GM04503 (cell line): ENCODE measurements at places on chromosomes 2 and 18.

- no peak for DNase-seq
Observed at GRCh38 chr2:218876562-218877219, 4.0 kb upstream of the WNT10A start.

DNA sequence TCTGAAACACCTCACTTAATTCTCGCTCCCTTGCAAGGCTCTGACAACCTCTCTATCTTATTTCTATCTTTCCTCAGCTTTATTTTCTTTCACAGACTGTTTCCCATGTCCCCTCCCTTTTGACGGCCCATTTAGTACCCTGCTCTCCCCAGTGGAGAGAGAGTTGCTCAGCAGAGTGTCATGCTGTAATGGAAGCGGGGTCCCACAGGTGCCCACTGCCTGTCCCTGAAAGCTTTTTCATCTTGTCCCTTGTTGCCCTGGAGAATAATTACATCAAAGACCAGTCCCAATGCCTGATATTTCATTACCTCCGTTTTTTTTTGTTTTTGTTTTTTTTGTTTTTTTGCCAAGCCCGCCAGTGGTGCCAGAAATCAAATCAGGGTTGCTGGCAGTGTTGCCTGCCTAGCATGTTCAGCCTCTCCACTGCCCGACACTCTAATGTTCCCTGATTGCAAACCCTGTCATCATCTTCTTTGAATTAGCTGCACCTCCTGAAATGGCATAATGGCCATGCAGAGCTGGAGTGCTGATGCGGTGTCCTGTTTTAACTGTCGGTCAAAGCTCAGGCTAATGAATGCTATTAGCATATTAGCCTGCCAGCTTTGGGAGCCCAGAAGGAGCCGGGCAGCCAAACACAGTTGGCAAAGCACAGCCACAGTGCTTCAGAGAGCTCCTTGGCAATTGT lies 71.2 kb upstream of the CAVIN2 start:
- no peak for DNase-seq

- DNase-seq, result no peak
Observed at GRCh38 chr2:188596054-188596453, 304.4 kb downstream of the GULP1 start.

DNA sequence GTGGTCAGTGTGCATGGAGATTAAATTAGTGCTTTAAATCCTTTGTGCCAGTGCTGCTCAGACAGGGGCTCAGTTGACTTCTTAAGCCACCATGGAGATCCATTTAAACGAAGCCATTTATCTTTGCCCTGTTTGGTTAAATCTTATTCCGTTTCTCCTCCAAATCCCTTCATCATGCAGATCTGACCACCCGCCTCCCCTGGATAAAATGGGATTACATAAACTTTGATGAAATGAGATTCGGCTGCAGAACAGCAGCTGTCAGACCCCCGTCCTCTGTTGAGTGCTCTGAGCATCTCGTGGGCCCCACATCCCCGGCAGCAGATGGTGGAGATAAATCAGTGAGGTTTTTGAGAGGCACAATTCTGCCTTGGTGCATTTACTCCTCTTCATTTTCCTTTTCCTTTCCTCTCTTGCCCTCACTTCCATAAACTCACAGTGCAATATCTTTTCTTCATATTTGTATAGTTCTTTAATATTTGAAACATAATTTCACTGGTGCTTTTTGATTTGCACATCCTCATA lies 84.4 kb upstream of the TWIST2 start:
- DNase-seq, result no peak

- no peak for DNase-seq
Observed at GRCh38 chr2:203394519-203395227, 66.5 kb downstream of the ABI2 start.

DNA sequence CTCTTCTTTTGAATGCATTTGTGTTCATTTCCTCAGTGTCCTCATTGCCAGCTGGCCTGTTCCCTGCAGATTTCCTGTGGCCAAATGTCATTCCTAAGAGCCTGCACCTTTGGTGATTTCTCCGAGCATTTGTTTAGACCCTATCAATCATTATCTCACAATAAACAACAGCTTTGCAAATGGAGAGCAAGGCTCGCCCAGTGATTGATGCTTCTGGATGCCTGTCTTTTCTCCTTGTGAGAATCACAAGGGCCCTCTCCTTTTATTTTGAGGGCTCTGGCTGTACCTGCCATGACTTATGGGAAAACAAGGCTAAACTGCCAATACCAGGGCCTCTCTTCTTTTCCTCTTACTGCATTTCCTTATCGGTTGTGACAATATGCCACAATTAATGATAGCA lies 1454.4 kb upstream of the CELF4 start:
- DNase-seq, result no peak

- DNase-seq, result no peak
Observed at GRCh38 chr2:207984765-207985480, 40.4 kb downstream of the PLEKHM3 start.

DNA sequence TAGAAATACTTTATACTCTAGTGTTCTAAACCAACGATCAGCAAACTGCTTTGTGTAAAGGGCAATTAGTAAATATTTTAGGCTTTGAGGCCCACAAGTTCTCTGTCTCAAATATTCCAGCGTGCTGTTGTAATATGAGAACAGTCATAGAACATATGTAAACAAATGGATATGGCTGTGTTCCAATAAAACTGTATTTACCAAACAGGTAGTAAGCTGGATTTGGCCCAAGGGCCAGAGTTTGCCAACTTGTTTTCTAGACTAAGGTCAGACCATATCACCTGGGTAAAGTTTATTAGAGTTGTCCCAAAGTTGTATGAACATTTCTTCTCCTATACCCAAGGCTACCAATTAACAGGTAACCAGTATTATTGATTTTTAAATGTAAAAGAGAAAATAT lies 303.2 kb upstream of the MC4R start:
- DNase-seq, result no peak

- DNase-seq, result no peak
Observed at GRCh38 chr2:189116979-189117378, 62.6 kb downstream of the COL5A2 start.

DNA sequence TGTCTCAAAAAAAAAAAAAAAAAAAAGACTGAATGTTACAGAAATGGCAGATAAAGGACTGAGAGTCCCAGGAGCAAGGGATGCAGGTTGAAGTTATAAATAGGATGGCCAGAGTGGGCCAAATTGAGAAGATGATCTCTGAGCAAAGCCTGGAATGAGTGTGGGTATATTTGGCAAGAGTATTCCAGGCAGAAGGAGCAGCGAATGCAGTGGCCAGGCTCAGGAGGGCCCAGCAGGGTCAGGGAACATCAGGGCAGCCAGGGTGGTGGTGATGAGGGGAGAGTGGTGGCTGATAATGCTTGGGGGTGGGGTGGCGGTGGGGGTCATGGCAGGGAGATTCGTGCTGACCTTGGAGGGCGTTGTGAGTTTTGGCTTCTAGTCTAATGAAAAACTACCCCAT lies 141.3 kb upstream of the AGAP1 start:
- no peak for DNase-seq

DNA sequence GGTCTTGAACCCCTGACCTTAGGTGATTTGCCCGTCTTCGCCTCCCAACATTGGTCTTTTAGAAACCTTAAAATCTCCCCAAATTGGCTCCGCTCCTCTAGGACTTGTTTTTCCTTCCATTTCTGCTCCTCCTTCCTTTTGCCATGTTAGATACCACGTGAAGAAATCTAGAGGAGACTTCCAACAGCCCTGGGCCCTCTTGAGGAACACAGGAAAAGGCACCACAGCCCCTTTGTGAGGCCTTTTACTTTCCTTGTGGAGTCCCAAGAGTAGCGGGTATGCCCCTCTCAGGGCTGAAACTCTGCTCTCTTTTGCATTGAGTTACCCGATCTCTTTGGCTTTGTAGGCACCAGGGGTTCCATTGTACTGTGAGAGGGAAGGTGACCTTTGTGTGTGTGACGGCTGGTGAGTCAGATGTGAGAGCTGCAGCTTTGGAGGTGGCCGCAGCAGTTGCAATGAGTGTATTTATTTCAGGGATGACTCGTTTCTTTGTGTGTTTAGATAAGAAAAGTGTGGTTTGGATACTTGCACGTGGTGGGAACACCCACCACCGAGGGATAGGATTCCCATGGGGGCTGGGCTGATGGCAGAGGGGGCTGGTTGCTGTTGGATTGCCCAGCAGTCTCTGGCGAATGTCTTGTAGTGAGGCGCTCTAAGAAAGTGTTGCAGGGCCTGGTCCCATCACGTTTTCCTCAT lies 218.4 kb upstream of the HS6ST1 start:
- peak; percentile 66 for DNase-seq

GRCh38 chr2:43019536-43020183 lies 206.7 kb downstream of the ZFP36L2 start:
- DNase-seq, result no peak

DNA sequence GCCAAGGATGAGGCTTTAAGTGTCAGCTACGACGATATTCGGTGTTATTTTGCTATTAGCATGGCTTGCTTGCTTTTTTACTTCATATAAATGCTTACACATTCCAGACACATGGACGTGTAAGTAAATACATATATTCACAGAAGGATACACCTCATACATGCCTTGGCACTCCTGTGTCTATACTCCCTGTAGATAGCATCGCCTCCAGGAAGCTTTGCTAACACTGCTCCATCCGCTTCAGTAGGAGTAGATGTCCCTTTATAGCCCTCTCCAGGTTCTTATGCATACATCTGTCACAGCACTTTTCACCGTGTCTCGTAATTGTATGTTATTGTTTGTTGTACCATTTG lies 27.5 kb upstream of the KCTD1 start:
- DNase-seq, result no peak

- DNase-seq, result no peak
Observed at GRCh38 chr2:55010915-55011314, 39.3 kb downstream of the RTN4 start.

GRCh38 chr2:222213049-222213448 lies 85.7 kb downstream of the PAX3 start:
- no peak for DNase-seq

DNA sequence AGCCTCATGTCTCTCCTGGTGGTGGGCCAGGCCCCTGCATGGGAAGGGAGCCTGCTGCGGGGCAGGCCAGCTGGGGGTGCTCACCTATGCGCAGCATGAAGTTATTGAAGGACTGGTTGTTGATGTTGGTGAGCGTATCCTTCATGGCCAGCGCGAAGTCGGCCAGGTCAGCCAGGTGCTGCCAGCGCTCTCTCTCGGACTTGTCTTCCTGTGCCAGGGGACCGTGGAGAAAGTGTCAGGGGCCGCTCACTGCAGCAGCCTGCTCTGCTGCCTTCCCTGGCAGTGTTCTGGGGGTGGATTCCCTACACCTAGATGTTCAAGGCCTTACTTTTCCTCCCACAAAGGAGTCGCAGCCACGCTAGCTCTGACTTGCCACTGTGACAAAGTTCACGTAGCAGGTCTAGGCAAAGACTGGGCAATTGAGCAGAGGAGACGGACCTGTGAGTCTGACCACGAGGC lies 28.2 kb downstream of the CENPO start:
- DNase-seq, result no peak

DNA sequence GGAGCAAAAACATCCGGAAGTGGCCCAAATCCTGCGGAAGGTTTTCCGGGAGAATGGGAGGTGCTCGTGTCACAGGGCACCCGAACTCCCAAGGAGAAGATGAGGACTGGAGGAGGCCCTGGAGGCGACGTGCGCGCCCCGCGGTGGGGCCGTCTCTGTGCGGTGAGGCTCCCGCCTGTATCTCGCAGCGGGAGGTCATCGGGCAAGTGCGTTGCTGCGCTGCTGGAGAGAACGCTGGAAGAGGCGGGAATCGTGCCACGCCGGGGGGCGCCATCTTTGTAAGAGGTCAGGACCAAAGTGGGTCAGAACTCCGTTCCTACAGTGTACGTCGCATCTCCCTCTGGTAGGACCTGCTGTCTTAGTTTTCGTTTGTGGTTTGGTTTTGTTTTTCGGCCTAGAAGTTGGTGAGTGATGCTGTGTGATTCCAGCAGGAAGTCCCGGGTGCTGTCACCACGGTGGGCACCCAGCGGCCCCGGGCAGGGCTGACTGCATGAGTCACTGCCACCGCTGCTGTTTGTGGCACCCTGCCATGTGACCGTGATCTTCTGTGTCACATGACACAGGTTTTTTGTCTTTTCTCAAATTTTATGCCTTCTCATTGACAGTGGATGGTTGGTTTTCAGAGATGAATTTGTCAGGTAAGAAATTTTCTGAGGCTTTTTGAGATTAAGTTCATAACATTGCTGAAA lies 21.5 kb upstream of the ATP9B start:
- no peak for DNase-seq

- no peak for DNase-seq
Observed at GRCh38 chr18:73563901-73564472, 583.6 kb downstream of the FBXO15 start.

- no peak for DNase-seq
Observed at GRCh38 chr18:25352629-25353005, 651 bp upstream of the ZNF521 start.

GRCh38 chr2:794554-795241 lies 117.5 kb upstream of the TMEM18 start:
- DNase-seq, result no peak

GRCh38 chr2:64367444-64368232 lies 86.3 kb upstream of the LGALSL start:
- DNase-seq, result no peak

DNA sequence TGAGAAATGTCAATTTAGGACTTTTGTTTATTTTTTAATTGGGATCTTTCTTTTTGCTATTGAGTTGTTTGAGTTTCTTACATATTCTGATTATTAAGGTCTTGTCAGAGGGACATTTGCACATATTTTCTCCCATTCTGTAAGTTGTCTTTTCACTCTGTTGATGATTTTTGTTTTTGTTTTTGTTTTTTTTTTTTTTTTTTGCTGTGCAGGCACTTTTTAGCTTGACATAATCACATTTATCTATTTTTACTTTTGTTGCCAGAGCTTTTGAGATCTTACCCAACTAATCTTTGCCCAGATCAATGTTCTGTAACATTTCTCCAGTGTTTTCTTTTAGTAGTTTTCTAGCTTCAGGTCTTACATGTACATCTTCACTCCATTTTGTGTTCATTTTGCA lies 166.6 kb downstream of the EPHA4 start:
- no peak for DNase-seq

GRCh38 chr2:172878260-172878659 lies 142.6 kb downstream of the RAPGEF4 start:
- DNase-seq, result no peak

- DNase-seq, result no peak
Observed at GRCh38 chr2:117621326-117621725, 193.2 kb upstream of the DDX18 start.

DNA sequence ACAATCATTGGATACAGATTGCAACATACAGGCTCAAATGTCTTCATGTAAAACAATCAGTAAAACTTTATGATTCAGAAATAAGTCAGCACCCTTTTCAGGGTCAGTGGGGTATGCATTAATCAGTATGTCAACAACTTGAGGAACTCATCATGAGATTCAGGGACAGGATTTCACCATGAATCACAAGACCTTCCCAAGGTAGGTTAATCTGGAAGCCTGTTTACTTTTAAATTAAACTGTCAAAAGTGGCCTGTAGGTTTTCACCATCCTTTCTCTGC lies 104.8 kb downstream of the SP100 start:
- no peak for DNase-seq

- no peak for DNase-seq
Observed at GRCh38 chr2:127094509-127095366, 12.2 kb downstream of the BIN1 start.

DNA sequence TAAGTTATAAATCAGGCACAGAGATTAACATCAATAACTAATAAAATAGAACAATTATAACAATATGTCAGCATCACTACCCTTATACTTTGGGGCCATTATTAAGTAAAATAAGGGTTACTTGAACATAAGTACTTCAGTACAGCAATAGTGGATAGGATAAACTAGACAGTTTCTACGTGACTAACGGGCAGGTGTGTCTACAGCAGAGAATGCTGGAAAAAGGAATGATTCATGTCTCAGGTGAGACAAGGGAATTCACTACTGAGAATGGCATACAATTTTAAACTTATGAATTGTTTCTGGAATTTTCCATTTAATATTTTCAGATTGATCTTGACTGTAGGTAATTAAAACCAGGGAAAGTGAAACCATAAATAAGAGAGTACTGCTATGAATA lies 5.5 kb downstream of the WDR75 start:
- no peak for DNase-seq
